ENCODE measurements at places on chromosomes 4 and X. TPM values are rescaled to one million over a fixed set of nuclear protein-coding genes. Genes with fewer than 3 reads are reported as not detected.

The CCDC160 gene
- not detected for total RNA-seq

The TLR10 gene
- 0.20 TPM for total RNA-seq

The IL15 gene
- total RNA-seq = 6.1 TPM

The ZMAT1 gene
- total RNA-seq = 39.1 TPM

The ETDA gene
- total RNA-seq = not detected

The REELD1 gene
- 0.58 TPM for total RNA-seq

The NDST3 gene
- total RNA-seq = not detected

The MSMO1 gene
- total RNA-seq = 24.4 TPM

The USP38 gene
- 26.4 TPM for total RNA-seq

The AREG gene
- 0.52 TPM for total RNA-seq

The COL25A1 gene
- total RNA-seq = 0.44 TPM

The MAGEB17 gene
- total RNA-seq = not detected

The TBC1D1 gene
- 44.8 TPM for total RNA-seq

The MCF2 gene
- 0.55 TPM for total RNA-seq
